ENCODE measurements at places on chromosomes 11 and 22. TPM values are rescaled to one million over a fixed set of nuclear protein-coding genes. Genes with fewer than 3 reads are reported as not detected.

GRCh38 chr11:124716591-124716990, 23.2 kb upstream of the NRGN start:
- DNase-seq = no peak

GRCh38 chr11:119789766-119790407, 60.9 kb upstream of the NECTIN1 start:
- DNase-seq = no peak

GRCh38 chr22:43471606-43472135, 59.9 kb downstream of the MPPED1 start:
- no peak for DNase-seq

Gene UPB1
- total RNA-seq = not detected

Gene RTN4RL2
- 1.2 TPM for total RNA-seq

Gene NRGN
- 10.7 TPM for total RNA-seq
